ENCODE measurements at places on chromosomes 7 and 10.

DNA sequence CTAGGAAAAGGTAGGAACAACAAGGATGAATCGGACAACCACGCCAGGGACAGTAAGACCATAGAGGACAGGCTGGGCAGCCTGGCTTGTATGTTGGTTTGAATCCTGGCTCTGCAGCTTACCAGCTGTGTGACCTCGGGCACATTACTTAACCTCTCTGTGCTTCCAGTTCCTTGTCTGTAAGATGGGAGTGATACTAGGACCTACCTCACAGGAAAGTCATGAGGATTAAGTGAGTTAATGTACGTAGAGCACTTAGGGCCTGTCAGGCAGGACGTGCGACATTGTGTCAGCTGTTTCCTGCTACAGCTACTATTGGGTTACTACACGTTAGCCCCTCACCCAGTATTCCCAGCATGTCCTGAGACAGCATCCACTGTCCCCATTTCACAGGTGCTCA is 32.1 kb downstream of the PLAC9 start:
- no peak for DNase-seq

GRCh38 chr10:95547791-95548435 is 13.3 kb downstream of the SORBS1 start:
- no peak for DNase-seq

DNA sequence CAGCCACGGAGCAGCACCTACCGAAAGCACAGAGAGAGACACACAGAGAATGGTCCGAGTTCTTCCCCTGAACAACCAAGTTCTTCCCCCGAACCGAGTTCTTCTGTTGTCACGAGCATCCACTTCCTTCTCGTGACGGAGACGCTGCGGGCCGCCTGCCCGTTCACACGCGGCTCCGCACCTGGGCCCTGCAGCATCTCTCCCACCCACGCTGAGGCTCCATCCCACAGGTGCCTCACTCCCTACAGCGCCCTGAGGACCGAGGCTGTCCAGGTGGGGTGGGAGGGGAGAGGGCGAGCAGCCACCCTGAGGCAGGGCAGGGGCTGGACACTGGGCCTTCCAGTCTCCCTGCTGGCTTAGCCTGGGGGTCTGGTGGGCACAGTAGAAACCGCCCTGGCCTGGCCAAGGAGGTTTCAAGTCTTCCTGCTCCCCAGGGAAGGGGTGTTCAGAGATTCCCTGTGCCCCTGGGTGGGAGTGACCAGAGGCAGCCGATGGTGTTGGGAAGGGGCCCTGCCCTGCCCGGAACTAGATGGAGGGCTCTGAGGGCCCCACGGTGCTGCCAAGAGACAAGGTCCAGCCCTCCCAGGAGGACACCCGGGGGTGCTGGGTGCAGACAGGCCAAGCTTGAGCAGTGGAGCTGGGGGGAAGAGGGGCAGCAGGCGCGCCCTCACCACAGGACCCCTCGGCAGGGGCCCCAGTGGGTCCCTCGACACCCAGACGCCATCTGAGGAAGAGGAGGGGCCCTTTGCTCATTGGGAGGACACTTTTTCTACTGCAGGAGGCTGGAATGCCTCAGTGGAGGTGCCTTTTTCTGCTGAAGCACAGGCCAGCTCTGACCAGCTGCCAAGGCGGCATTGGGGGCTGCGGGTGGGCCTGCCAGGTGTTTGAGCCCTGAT is 5.2 kb upstream of the NKX6-2 start:
- DNase-seq = peak; percentile 44

GRCh38 chr10:132693676-132694075 is 92.3 kb downstream of the NKX6-2 start:
- DNase-seq = no peak
